ENCODE measurements at places on chromosomes 1 and 21. TPM values are rescaled to one million over a fixed set of nuclear protein-coding genes. Genes with fewer than 3 reads are reported as not detected.

S100A7A gene
- total RNA-seq = not detected

ZBTB7B gene
- 15.6 TPM for total RNA-seq

ST6GALNAC3 gene
- 23.7 TPM for total RNA-seq

S100A16 gene
- total RNA-seq = 328 TPM

LPAR3 gene
- not detected for total RNA-seq

CA6 gene
- total RNA-seq = not detected

KRTAP27-1 gene
- not detected for total RNA-seq

SIM2 gene
- under 0.01 TPM for total RNA-seq

RALGPS2 gene
- total RNA-seq = 15.2 TPM

GFI1 gene
- 0.18 TPM for total RNA-seq

PLA2G4A gene
- 4.1 TPM for total RNA-seq

BGLAP gene
- 0.27 TPM for total RNA-seq

TTLL10 gene
- not detected for total RNA-seq

SMYD3 gene
- total RNA-seq = 27.9 TPM

TMEM240 gene
- 3.1 TPM for total RNA-seq

CHIA gene
- total RNA-seq = not detected

ZNF692 gene
- 9.4 TPM for total RNA-seq

ADAMTS5 gene
- total RNA-seq = under 0.01 TPM

LAMTOR5 gene
- 88.3 TPM for total RNA-seq

THEM4 gene
- 10.9 TPM for total RNA-seq

LCK gene
- 0.09 TPM for total RNA-seq

DCST1 gene
- total RNA-seq = not detected

SLC45A1 gene
- total RNA-seq = 1.5 TPM

HCN3 gene
- total RNA-seq = 0.90 TPM

PALMD gene
- 82.1 TPM for total RNA-seq

LIN28A gene
- total RNA-seq = not detected

PTGFR gene
- 0.72 TPM for total RNA-seq

TACSTD2 gene
- 0.18 TPM for total RNA-seq

PSEN2 gene
- 16.7 TPM for total RNA-seq

CRYAA gene
- not detected for total RNA-seq

C1orf141 gene
- not detected for total RNA-seq

BCL2L15 gene
- total RNA-seq = 0.09 TPM
